EH (cell line): ENCODE measurements at places on chromosomes 2 and 18.
A peak's percentile ranks its signal among the peaks of the same experiment; 100 is the strongest.

DNA sequence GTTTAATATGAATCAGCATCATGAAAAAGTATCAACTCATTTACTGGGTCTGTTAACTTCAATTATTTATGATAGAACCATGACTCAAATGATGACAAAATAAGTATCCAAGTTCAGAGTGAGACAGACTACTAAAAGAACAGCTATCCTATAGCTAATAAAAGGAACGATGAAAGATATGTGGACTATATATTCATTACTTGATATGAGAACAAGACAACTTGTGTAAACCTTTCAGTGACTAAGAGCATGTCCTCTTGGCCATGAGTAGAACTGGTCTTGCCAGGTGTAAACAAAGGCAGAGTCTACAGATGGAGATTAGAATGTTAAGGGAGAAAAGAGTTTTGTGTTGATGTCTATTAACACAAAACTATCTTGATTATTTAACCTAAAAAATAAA, 360.4 kb upstream of the ZC3H15 start:
- DNase-seq: no peak

DNA sequence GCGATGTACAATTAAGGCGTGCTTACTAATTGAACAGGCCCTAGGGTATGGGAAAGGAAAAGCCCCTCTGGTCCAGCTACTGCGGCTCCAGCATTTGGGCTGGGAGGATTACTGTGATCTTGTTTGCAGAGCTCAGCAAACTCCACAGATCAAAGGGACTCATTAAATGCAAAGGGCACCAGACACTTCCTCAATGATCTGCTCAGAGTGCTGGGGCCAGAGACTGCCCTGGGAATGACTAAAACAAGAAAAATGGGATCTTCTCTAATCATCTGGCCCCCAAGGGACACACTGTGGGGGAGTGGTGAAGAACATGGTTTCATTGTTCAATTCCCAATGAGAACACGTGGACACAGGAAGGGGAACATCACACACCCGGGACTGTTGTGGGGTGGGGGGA, 85.0 kb downstream of the MARCHF4 start:
- DNase-seq: peak; percentile 72

DNA sequence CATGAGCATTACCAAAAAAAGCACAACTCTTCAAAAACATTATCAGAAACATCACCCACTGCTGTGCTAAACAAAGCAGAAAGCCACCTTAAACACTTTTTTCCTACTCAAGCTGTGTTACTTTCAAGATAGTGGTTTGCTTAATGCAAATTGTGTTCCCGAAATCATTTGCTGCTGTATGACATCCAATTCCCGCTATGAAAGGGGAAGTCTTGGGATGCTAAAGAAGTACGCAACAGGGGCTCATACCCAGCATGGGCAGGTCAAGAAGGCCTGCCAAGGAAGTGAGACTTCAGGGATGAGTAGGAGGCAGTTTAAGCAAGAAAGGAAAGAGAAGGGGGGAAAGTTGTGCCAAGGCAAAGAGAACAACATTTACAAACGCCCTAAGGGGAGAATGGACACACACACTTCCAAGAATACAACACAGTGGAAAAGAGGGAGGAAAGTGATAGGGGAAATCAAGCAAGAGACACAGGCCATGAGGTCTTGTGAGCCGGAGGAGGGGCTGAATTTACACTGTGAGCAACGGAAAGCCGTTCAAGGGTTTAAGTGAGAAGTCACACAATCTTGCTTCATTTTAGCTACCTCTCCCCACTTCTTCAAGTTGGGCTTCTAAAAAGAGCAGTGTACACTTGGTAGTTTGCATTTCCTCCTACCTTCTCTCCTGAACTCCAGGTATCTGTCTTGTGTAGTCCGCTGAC, 4.0 kb downstream of the PTPN2 start:
- no peak for DNase-seq

- peak; percentile 82 for DNase-seq
Observed at GRCh38 chr2:28287256-28287915, 105.3 kb upstream of the FOSL2 start.

DNA sequence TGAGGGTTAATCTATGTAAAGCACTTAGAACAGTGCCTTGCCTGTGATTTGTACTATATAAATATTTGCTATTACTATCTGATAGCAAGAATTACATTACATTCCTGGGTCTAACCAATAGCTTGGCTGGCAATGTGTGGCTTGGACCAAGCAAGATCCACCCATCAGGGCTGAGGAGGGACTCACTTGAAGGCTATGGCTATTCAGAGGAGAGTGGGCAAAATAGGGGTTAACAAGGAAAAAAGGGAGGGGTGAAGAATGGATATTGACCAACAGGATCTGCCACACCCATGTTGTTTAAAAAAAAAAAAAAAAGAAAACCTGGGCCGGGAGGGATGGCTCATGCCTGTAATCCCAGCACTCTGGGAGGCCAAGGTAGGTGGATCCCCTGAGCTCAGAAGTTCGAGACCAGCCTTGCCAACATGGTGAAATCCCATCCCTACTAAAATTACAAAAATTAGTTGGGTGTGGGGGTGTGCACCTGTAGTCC, 20.0 kb upstream of the TMBIM1 start:
- DNase-seq: no peak

GRCh38 chr2:34305587-34305986, 706.5 kb upstream of the FAM98A start:
- DNase-seq: no peak

- DNase-seq: no peak
Observed at GRCh38 chr2:163594497-163594896, 141.3 kb downstream of the FIGN start.

DNA sequence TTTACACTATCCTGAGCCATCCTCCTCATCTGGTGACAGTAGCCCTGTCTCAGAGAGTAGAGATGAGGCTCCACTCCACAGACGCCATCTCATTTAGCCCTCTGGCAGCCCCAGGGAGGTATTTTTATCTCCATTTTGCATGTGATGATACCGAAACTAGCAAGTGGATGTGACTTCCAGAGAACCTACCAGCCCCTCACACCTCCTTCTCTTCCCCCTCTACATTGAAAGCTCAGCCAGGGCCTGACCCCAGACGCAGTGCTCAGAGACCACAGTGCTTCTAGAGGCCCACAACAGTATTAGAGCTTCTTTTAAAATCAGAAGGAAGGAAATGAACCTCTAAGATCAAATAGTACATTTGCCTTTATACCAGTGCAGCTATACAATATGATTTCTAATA, 8.3 kb downstream of the GYPC start:
- no peak for DNase-seq

DNA sequence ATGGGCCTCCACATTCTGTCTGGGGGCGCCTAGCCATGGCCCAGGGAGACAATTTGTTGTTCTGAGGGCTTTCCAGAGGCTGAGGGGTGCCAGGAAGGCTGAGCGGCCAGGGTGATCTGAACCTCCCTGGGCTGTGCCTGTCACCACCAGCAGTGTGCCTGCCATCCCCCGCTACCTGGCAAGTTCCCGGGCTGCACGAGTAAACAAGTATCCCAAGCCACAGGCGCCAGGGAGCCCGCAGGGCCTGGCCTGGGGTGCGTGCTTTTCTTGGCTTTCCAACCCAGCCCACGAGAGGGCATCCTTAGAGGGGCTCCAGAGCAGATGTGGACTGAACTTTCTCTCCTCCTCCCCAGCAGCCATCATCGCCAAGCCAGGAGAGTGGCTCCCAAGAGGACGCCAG, 35.1 kb upstream of the B3GNT7 start:
- no peak for DNase-seq

DNA sequence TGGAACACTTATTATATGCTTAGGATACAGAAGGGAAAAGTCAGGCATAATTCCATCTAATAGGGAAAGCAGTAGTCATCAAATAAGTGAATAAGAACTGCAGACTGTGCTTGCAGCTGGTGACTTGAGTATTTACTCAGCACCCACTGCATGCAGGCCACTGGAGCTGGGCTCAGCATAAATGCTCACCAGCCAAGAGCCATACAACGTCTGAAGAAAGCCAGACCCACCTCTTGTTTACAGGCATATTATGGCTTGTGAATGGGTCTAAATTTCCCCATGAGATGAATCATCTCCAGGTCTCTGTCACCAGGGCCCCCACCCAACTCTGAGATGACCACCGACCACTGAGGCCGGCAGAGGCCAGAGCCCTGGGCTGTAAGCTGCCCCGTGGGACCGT, 123.8 kb upstream of the PKDCC start:
- DNase-seq: no peak

DNA sequence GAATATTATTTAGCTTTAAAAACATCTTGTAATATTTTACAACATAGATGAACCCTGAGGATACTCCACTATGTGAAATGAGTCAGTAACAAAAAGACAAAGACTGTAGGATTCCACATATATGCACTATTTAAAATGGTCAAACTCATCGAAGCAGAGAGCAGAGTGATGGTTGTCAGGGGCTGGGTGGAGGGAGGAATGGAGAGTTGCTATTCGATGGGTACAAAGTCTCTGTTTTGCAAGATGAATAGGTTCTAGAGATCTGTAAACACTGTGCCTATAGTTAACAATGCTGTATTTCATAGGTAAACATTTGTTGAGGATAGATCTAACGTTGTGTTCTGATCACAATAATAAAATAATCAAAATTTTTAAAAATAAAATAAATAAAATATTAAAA, 1675.9 kb upstream of the CELF4 start:
- no peak for DNase-seq

DNA sequence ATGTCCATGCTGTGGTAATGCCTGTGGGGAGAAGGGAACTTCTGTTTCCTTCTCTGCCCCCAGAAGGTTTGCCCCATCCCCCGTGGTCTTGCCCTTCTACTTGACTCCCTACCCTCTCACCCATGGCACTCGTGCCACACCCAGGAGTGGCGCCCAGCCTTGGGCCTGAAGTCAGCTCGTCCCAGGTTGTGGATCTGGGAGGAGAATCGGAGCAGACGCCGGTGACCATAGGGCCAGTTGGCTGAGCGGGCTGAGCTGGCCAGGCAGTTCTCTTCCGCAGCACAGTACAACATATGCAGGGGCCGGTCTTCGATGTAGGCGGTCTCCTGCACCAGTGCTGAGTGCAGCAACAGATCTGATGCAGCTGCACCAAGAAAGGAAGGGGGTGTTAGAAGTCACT, 4.7 kb downstream of the HTRA2 start:
- no peak for DNase-seq

DNA sequence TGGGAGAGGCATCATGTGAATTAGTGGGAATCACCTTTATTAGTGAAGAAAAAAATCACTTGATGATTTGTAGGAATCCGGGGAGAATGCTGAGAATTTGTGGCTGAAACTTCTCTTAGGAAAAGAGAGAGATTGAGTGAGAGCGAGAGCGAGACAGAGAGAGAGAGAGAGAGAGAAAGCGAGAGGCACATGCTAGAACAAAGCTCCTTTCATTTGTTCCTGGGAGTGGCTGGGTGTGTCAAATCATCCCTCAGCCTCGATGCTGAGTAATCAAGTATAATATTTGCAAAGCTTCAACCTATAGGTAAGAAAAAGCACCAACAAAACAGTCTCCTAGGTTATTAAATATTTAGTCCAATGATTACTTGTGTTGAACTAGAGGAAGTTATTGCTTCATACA, 4.4 kb upstream of the SERPINB5 start:
- DNase-seq: no peak

GRCh38 chr2:73859721-73860586, 31.2 kb downstream of the STAMBP start:
- peak; percentile 85 for DNase-seq

GRCh38 chr18:59357928-59358327, 1.1 kb downstream of the LMAN1 start:
- DNase-seq: peak; percentile 86

GRCh38 chr2:115908731-115909130, 1466.3 kb downstream of the DPP10 start:
- no peak for DNase-seq

DNA sequence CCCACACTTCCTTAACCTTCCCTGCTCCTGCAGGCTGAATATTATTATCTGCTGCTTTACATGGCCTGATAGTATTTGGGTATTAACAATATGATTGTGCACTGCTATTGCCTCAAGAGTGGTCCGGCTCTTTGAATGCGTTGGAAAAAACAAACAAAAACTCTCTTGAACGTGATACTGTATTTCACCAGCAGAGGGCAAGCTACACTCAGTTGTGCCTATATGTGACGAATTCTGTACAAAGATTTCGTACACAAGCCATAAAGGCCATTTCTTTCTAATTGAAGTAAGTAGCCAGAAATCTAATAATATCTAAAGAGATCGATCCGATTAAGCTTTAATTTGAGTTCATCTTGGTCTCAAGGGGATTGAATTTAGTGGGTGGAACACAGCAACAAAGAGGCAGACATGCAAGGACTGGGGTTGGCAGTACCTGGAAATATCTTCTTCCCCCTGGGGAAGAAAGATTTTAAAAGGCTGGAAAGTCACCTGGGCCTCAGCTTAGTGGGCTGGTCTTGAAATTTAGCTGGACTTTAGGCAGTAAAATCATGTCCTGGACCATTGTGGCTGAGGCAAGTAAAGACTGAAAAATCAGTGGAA, 49.3 kb upstream of the RAB6D start:
- peak; percentile 62 for DNase-seq

DNA sequence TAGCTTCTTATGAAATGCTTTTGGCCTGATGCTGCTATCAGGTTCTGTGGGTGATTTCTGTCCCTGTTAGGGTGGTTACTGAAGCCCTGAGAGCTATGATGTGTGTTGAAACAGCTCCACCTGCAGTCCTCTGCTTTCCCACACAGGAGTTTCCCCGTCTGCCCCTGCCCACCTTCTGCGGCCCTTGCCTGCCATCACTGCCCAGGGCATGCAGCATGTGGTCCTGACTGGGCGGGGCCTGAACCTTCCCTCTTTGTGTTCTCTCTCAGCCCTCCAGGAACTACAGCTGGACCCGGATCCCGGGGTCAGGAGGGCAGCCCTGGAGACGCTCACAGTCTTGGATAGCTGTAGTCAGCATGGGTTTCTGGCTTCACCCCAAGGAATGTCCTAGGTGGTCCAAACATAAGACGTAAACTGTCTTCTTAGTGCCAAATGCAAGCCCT, 21.4 kb downstream of the HJURP start:
- peak; percentile 69 for DNase-seq

GRCh38 chr2:153474407-153474806, 4.2 kb downstream of the RPRM start:
- DNase-seq: no peak

DNA sequence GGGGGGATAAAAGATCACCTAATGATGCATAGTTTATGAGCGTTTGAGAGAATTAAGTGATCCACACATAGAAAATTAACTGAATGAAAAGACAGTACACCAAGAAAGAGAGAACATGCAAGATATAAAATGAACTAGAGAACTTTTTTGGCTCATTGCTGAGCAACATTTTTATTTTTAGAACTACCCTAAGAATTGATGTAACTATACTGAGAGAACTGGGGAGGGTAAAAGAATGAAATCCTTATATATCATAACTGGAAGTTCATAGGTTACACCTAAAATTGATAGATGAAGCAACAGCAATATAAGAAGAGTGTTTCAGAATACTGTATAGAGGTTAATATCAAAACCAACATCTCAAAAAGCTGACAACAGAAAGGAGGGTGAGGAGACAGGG, 55.6 kb downstream of the USP34 start:
- DNase-seq: no peak

- DNase-seq: peak; percentile 82
Observed at GRCh38 chr2:75640621-75641121, 5.9 kb upstream of the MRPL19 start.
